Tibial nerve (tissue), 4 donors: ENCODE measurements at places on chromosomes 2 and 18. TPM values are rescaled to one million over a fixed set of nuclear protein-coding genes. Genes with fewer than 3 reads are reported as not detected.

TUBA4A gene
- 9.6 TPM for total RNA-seq

MYO5B gene
- 6.3 TPM for total RNA-seq

RNF103 gene
- 72.5 TPM for total RNA-seq

LINC00305 gene
- total RNA-seq: not detected

DNAJC5G gene
- not detected for total RNA-seq

MC5R gene
- not detected for total RNA-seq

GALNT14 gene
- total RNA-seq: 0.78 TPM

ASB18 gene
- total RNA-seq: not detected

AFF3 gene
- 7.2 TPM for total RNA-seq

CDCA7 gene
- total RNA-seq: 1.3 TPM

SFXN5 gene
- 23.0 TPM for total RNA-seq

LRRTM1 gene
- 1.5 TPM for total RNA-seq

IL1RL2 gene
- not detected for total RNA-seq

GPATCH11 gene
- total RNA-seq: 9.8 TPM

UPP2 gene
- total RNA-seq: not detected

NT5C1B gene
- total RNA-seq: not detected

MBOAT2 gene
- total RNA-seq: 48.0 TPM

CFAP221 gene
- not detected for total RNA-seq

PAIP2B gene
- total RNA-seq: 22.1 TPM

MAP3K19 gene
- not detected for total RNA-seq

KIAA2012 gene
- total RNA-seq: not detected

ATOH8 gene
- total RNA-seq: 133 TPM

KCNG2 gene
- total RNA-seq: 0.78 TPM

PIKFYVE gene
- total RNA-seq: 48.0 TPM

SLC4A3 gene
- total RNA-seq: 1.3 TPM

ALPP gene
- total RNA-seq: not detected

RUFY4 gene
- not detected for total RNA-seq

DLX1 gene
- not detected for total RNA-seq

CNGA3 gene
- total RNA-seq: not detected

FAM124B gene
- total RNA-seq: 0.84 TPM

CACNB4 gene
- 3.5 TPM for total RNA-seq

TSPYL6 gene
- 0.21 TPM for total RNA-seq

TUBA4B gene
- not detected for total RNA-seq

ERFE gene
- total RNA-seq: not detected

NEU4 gene
- total RNA-seq: 1.6 TPM

HRH4 gene
- total RNA-seq: not detected

YPEL5 gene
- total RNA-seq: 94.2 TPM

SLC9A2 gene
- total RNA-seq: not detected

SRD5A2 gene
- not detected for total RNA-seq

POTEC gene
- total RNA-seq: not detected

CHRNG gene
- total RNA-seq: not detected

STK36 gene
- total RNA-seq: 68.6 TPM

COL4A3 gene
- total RNA-seq: 8.6 TPM
